Stimulated activated CD4-positive, alpha-beta T cell treated with anti-CD3 and anti-CD28 coated beads, Interleukin-4, amount 100 ng/mL, for 4 hours (primary cell): ENCODE measurements at places on chromosomes 13 and 19.

DNA sequence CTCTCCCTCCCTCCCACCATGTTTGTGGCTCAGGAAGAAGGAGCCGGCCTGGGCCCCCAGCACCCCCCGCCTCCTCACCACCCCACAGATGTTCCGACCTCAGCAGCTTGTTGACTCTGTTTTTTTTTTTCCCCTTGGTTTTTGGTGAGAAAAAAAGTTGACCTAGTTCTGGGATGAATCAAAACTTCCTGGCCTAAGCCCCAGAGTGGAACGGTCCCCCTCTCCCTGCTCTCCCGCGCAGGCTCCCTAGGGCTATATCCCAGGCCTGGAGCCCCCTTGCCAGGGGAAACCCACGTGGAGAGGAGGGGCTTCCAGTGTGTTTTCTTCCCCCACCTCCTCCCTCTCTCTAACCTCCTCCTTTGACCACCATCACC, 4.0 kb downstream of the COL5A3 start:
- DNase-seq, result no peak

DNA sequence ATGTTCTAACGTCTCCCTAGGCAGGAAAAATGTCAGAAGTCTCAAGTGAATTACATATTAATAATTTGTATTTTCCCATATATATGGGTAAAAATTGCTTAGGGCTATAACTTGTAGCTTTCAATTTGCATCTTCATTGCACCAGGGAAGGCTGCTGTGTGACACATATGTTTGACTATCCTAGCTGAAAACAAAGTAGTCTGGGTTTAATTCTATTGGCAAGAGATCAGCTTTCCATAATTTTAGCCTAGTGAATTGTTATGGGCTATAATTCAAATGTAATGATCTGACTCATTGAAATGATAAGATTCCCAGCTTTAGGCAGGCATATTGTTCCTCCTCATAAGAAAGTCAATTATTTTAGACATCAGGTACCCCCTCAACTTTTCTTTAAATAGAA, 553.1 kb downstream of the DCT start:
- DNase-seq, result no peak

GRCh38 chr13:63436325-63436668, 2020.6 kb upstream of the PCDH20 start:
- DNase-seq, result no peak

DNA sequence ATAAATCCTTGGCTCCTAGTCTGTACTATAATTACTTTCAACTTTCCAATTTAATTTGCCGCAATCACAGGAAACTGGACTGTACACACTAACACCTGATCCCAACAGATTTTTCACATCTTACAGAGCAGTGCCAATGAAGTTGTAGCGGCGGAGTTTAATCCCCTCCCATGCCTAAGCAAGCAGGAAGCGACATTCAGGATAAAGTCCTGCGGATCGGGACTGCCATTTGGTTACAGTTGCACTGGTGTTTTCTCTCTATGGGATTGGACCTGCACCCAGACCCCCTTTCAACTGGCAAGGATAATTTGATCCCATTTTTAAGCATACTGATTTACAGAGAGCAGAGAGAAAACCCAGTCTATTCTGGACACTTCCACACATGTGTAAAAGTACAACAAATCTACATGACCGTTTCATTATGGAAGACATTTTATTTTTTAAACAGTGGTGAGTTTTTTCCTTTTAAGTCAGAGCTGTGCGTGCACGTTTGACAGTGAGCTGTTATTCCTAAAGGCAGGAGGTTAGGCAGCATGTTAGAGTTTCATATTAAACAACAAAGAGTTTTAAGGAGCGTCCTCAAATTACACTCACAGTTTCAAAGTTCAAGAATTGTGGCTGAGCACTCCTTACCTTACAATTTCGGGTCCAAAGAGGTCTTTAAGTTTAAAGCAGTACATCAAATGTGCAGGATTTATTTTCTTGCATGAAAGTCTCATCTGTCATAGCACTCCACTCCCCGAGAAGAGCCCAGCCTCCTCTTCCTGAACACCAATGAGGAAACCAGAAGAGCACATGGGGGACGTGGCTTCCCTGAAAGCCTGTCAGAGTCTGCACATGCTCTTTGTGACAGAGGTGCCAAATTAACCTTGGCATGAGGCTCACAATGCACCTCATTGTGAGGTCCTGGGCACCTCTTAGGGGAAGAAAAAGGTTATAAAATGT, 141.6 kb upstream of the RFC3 start:
- DNase-seq, result no peak

DNA sequence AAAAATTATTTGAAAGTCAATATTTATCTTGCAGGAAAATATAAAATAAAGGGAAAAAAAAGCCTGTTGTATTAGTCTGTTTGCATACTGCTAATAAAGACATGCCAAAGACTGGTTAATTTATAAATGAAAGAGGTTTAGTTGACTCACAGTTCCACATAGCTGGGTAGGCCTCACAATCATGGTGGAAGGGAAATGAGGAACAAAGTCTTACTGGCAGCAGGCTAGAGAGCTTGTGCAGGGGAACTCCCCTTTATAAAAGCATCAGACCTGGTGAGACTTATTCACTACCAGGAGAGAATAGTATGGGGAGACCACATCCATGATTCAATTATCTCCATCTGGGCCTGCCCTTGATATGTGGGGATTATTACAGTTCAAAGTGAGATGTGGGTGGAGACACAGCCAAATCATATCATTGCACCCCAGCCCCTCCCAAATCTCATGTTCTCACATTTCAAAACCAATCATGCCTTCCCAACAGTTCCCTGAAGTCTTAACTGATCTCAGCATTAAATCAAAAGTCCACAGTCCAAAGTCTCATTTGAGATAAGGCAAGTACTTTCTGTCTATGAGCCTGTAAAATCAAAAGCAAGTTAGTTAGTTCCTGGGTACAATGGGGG, 1416.5 kb upstream of the SPRY2 start:
- no peak for DNase-seq
